ENCODE measurements at places on chromosomes 16 and 17.

DNA sequence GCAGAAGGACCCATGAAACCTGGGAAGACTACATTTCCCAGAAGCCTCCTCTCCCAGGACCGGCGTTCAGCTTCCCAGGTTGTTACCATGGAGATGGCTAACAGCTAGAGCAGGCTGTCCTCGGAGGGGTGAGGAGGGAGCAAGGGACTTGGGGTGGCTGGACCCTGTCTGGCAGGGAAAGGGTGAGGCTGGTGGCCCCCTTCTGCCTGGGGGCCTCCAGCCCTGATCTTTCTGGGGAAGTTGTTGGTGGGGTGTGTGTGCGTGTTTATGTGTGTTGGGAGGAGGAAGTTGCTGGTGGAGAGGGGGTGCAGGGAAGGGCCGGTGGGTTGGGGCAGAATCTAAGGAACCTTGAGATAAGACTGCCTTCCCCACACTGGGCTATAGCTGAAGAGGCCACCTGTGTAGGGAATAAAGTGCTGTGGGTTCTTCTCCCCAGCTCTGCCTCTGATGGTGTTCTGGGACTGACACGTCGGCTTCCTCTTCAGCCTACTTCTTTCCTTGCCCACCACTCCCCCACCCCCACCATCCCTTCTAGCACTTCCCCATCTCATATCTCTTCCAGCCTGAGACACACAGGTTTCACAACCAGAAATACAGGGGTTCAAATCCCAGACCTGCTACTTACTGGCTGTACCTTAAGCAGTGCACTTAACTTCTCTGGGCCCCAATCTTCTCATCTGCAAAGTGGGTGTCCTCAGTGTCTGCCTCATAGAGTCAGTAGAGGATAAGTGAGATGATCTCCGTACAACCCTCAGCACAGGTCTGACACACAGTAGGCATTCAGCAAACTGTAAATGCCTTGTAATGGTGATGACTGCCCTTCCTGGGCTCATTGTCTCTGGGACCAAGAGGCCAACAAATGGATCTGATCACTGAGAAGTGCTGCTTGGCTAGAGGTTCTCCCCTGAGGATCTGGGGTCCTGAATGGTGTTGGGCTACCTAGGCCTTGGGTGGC, at the start of gene DRC7:
TSS of gene DRC7 (plus strand) at position 82 of the 955 bp plus-strand sequence. CDS start 3,144 bp downstream, outside the sequence.
- no peak for DNase-seq

DNA sequence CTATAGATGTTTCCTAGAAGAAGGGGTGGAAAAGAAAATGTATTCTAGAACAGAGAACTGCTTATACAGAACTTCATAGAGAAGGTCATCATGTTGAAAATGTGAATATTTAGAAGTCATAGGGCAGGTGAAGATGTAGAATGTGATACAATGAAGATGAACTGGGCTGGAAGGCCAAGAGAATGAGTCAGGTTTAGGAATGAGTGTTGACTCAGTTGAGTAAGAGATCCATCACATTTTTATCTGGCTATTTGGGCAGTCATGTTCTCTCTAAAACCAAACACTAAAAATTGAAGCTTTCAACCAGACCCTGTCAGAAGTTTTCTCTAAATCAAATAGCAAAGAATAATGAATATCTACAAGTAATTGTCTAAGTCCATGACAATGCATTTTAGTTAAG, 660.5 kb downstream of the KCNJ2 start:
- DNase-seq: no peak

DNA sequence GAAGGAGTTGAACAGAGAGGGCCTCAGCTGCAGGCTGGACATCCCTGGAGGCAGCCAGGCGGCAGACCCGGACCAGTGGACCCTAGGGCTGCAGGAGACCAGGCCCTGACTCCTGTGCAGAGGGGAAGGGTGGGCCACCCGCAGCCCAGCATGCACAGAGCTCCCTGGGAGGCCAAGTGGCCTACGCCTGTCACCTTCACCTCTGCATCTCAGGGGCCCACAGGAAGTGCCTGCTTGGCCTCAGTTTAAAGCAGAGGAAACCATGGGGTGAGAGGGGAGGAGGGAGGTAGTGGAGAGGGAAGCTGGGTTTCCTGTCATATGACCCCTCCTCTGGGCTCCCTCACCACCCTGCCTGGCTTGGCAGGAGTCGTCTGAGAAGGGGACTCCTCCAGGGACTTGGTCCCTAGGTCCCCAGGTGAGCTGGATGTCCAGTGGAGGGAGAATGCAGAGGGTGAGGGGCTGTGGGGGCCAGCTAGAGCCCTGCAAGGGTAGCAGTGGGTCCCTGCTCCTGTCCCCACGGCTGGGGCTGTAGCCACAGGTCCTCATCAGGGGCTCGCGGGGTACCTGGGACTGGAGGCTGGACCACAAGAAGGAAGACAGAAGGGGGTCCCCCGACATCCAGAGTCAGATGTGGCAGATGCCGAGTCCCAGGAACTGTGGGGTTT, at the start of gene TMC8:
TSS of gene TMC8 (plus strand) at position 335 of the 665 bp plus-strand sequence. CDS start 818 bp downstream, outside the sequence.
- no peak for DNase-seq

DNA sequence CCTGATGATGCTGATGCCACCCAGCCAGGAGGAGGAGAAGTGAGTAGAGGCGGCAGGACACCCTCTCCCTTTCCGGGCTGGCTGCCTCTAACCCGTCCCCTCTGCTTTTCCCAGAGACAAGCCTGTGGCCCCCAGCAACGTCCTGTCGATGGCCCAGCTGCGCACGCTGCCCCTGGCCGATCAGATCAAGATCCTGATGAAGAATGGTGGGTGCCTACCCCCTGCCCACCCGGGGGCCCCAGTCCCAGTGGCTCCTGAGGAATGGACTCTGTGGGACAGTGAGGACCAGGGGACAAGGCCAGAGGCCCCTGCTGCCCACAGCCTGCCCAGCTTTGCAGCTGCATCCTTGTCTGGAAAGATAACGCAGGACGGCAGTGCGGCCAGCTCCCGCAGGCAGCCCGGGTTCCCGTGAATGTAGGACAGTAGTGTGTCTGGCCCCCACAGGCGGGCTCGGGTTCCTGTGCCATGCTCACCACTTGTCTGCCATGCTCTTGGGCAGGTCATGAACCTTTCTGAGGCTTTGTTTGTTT, 19.9 kb downstream of the POLR3E start:
- DNase-seq: no peak

DNA sequence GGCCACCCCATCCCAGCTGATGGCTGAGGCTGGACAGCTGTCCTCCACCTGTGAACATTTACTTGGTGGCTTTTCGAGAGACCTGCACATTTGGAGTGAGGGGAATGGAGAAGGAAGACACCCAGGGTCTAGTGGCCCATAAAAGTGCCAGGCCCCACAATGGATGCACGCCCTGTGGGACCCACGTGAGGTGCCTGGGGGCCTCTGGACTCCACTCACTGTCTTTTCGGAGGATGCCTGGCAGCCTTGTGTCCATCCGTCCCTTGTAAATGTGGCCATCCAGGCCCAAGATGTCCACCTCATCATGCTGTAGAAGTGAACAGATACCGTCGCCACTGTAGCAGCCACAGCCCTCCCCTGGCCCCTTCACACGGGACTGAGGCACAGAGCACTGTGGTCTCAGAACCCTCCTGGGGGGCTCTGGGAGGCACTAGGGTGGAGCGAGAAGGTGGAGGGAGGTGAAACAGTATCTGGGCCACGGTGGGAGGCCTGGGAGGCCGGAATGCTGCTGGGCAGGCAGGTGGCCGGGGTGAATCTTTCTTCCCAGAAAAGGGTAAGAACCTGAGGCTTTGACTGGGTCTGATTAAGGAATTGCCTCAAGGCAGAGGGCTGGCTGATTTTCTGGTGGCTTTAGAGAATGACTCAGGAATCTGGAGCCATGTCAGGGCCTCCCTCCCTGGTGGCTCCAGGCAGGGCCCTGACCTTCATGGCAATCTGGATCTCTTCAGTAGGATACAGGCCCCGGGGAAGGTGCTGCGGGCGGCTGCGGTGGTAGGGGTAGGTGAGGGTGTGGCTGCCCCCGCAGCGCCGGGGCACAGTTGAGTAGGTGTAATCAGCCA, 11.5 kb downstream of the UBALD2 start:
- no peak for DNase-seq

DNA sequence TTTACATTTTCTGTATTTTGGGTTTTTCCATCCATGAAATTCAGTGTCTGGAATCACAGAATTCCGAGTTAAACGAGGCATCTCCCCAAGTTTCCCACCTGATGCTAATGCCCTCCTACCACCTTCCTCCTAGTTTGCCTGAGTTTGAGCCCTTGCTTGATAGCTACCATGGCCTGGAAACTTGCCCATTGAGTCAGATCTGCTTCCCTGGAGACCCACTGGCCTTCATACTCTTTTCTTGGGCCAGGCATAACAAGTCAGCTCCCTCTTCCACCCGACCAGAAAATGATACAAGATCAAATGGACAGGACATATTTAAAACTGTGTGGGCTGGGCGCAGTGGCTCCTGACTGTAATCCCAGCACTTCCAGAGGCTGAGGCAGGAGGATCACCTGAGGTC, 10.2 kb downstream of the SETD1A start:
- no peak for DNase-seq

GRCh38 chr17:45940826-45941225, 46.5 kb downstream of the MAPT start:
- DNase-seq: no peak

DNA sequence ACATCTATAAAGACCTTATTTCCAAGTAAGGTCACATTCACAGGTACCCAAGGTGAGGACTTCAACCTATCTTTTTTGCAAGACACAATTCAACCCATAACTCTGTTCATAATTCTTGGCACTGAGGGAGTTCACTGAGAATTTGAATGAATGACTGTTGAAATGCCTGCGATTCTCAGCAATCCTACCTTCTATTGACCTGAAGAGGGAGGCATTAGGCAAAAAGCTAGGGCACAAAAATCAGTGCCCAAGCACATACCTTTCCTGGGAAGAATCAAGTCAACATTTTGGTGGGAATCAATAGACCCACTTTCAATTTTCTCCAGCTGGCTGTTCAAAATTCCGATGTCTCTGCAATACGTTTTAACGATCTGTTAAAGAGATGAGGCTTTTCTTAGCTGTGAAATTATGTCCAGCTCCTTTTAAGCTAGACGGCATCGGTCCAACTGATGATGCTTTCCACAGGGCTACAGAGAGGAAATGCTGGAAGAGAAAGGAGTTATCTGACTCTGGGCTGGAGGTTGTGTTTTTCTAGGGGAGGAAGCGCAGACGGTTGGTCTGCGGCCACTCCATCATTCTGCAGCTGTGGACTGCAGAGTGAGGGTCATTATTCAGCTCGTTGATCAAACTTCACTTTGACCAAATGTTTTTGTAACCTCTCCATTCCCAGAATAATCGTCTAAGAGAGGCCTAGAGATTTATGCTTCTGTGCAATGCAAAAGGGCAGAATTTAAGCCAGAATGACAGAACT, 25.2 kb downstream of the BCO1 start:
- no peak for DNase-seq

DNA sequence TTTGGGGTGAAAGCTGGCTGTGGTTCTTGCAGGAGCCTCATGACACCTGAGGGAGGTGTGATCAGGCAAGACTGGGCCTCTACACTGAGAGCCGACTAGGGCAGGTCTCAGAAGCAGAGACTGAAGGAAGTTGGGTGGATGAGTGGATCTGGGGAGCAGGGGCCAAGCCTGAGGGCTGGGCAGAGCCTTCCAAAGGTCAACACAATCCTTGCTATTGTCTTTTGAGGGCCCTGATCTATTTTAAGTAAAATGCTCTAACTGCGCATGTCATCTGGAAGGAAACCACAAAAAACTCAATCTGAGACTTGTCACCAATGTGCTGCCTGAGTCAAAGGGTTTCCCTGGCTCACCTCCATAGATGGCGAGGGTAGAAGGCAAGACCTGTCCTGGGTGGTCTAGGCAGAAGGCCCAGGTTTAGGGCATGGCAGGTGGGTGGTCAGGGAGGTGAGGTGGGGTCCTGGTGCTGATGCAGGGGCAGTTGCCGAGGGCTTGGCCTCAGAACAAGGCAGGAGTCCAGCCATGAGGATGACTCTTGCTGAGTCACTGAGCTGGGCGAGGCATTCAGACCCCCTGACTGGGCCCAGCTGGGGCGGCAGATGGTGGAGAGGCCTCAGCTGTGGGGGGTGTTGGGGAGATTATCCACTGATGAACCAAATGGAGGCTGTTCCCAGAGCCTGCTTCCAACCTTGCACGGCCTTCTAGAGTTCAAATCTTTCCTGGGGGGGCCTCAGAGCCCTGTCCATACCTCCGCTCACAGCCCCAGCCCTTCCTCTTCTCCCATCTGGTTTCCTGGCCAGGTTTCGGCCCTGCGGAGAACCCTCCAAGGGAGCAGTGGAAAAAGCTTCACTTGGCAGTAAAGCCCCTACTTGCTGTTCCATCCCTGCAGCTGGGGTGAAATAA, 5.1 kb downstream of the MVP start:
- no peak for DNase-seq

DNA sequence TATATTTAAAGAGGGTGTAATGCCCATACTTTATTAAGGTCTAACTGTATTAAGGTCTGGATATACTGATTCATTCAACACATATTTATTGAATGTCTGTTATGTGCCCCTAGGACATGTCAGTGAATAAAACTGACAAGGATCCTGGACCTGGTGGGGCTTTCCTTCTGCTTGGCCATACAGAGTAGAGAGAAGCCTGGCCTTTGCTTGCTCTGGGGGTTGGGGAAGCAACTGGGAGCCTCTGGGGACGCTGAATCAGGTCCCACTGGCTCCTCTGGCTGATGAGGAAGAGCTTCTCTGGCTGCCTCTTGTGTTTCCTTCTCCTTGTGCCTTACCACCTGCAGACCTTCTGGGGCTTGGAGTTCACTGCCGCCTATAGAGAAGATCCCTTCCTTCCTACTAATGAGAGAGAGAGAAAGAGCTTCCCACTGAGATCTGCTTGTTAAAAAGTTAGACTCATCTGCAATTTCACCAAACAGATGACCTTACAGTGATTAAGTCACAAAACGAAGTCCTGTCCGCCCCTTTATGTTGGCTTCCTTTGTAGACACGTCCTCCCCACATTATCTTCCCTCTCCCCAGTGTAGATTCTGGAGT, 49.7 kb downstream of the MSI2 start:
- no peak for DNase-seq

GRCh38 chr16:11402745-11403533, 57.7 kb downstream of the RMI2 start:
- DNase-seq: no peak

DNA sequence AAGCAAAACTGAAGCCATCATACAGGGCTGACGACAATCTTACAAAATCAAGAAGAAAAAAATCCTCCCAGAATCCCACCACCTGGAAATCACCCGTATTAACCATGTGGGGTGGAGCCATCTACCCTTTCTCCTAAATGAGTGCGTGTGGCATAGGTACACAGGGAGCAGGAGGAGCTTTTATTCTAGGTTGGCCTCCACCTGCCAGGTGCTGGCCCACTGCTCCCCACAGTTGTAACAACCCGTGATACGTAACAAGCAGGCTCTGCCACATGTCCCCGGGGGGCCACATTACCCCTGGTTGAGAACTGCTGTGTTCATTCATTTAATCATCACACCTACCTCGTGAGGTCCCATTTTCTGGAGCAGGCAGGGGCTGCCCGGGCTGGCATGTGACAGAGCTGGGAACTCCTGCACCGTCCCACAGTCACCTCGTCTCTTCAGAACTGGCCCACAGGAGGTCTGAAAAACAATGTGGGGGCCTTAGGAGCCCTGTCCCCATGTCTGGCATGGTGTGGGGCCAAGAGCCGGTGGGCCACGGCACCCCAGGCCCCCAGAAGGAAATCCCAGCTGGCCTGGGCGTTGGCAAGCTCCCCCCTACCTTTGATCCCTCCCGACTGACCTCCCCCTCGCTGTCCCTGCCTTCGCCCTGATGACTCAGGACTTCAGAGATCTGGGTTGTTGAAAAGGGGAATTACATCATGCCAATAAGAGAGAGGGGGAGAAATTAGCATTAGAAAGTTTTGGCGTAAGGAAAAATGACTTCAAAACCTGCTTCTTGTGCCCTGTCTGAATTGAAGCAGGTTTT, 12.9 kb downstream of the CMIP start:
- no peak for DNase-seq

- DNase-seq: no peak
Measured at GRCh38 chr17:57541472-57542394, 203.4 kb downstream of the CCDC182 start.
